ENCODE measurements at places on chromosomes 2 and 18. TPM values are rescaled to one million over a fixed set of nuclear protein-coding genes. Genes with fewer than 3 reads are reported as not detected.

- no peak for DNase-seq
Measured at GRCh38 chr2:237149425-237149824, 63.7 kb downstream of the COPS8 start.

GRCh38 chr2:135818937-135819610 lies 17.9 kb downstream of the LCT start:
- DNase-seq = no peak

DNA sequence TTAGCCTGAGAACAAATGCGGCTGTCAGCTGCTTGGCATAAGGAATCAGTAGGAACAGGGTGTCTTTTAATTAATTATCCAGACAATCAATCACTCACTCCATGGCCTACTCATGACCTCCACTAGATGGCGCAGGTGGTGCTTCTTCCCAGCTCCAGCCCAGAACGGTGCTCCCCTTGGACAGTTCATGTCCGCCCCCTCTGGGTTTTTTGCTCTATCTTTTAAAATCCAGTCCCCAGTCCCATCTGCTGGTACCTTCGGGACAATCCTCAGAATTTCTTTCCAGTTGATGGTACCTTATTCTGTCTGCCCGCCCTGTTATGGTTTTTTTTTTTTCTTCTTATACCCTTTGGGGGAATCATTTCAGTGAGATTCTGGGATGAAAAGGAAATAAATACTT lies 99.8 kb downstream of the CACNB4 start:
- DNase-seq = peak; percentile 34

- peak; percentile 23 for DNase-seq
Measured at GRCh38 chr2:71784734-71785511, 331.6 kb downstream of the DYSF start.

DNA sequence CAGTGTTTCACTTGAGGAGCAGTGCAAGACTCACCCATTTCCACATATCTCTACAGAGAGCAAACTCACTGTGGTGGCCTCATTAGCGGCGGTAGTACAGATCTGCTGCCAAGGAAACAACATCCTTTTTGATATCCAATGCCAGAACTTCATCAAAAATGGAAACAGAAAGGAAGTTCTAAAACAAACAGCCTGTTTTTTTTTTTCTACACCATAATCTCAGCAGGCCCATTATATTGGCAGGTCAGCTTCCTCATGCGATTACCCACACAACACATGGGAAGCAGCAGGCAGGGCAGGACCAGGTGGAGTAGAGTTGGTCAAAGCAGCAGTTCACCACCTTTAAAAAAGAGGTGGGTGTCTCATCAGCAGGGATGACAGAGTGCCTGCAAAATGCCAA lies 678.9 kb upstream of the CELF4 start:
- DNase-seq = no peak

- no peak for DNase-seq
Measured at GRCh38 chr18:75884728-75885127, 457.2 kb upstream of the SMIM21 start.

GRCh38 chr18:58051765-58052460 lies 7.9 kb downstream of the NEDD4L start:
- DNase-seq = no peak

GRCh38 chr2:217086038-217086522 lies 226.2 kb upstream of the TNP1 start:
- DNase-seq = no peak

GRCh38 chr2:81661081-81661480 lies 1356.5 kb upstream of the LRRTM1 start:
- no peak for DNase-seq

- DNase-seq = no peak
Measured at GRCh38 chr18:11669948-11670275, 19.2 kb upstream of the GNAL start.

DNA sequence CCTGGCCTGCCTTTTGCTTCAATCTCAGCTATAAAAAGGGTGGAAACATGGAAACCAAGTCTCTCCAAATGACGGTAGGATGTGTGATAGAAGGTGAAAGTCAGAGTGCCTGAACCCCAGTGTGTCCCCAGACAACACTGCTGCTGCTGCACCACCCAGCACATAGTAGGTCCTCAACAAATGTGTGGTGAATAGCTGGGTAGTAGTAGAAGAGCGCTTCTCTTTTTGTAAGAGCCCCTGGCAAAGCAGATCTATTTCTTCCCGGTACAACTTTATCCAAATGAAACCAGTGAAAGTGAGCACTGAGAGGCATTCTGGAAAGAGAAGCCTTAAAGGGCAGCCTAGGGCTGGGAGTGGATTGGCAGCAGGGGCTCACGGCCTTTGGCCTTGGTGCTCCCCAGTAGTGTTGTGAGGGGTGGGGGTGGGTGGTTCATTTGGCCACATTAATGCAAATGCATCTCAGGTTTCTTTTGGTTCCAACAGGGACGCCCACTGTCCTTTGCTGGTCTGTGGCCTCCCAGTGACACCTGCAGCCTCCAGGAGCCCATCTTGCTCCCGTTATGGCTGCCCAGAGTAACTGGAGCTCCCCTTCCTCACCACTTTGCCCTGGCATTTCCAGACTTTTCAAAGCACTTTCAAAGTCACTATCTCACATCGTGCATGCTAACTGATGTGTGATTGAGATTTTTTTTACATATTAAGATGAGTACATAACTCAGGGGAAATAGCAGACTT lies 304.3 kb upstream of the EPAS1 start:
- no peak for DNase-seq

GRCh38 chr2:11393711-11394236 lies 49.3 kb upstream of the ROCK2 start:
- DNase-seq = no peak

GRCh38 chr2:74841641-74842040 lies 7.7 kb downstream of the HK2 start:
- DNase-seq = no peak

DNA sequence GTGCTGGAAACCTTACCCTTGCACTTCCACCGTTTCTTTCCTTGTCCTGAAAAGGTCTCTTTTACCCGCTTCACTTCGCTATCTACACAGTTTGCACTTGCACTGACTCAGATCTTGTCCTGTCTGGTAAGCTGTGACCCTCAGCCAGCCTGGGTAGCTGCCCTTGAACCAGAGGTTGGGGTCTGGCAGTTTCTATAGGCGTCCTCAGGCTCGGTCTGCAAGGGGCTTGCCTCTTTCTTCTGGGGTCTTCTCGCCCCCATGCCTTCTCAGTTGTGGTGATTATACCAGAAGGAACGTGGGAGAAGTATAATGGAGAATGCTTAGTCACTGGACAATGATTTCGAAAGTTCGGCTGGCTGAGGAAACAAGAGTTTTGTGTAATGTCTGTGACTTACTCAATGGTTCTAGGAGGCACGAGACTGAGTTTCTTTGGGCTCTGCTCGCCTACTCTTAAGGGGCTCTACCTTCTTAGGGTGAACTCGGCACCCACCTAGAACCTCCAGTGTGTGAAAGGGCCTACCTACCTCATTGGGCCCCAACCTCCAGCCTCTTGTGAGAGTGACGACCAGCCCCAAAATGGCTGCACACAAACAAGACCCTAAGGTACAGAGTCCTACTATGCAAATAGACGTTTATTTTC lies 6.9 kb upstream of the STAT1 start:
- peak; percentile 41 for DNase-seq

DNA sequence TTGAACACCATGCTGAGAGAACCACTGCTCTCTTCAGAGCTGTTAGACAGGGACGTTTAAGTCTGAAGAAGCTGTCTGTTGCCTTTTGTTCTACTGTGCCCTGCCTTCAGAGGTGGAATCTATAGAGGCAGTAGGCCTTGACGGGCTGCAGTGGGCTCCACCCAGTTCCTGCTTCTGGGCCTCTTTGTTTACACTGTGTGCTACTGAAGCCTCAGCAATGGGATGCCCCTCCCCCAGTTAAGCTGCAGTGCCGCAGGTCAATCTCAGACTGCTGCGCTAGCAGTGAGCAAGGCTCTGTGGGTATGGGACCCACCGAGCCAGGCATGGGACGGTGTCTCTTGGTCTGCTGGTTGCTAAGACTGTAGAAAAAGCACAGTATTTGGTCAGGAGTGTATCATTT lies 162.3 kb upstream of the NXPH2 start:
- no peak for DNase-seq

DNA sequence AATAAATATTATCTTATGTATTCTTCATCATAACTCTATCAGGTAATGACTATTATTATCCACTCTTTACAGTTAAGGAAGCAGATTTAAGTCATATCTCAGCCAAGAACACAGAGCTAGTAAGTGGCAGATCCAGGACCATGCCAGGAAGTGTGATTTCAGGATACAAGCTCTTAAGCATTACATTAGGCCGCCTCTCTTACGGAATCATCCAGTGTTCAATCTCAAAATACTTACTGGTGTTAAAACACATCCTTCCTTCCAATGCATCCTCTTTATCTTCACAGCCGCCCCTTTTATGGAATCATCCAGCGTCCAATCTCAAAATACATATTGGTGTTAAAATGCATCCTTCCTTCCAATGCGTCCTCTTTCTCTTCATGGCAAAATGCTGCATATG lies 14.7 kb upstream of the RGPD4 start:
- no peak for DNase-seq

GRCh38 chr2:148184976-148185375 lies 164.1 kb downstream of the MBD5 start:
- DNase-seq = no peak

GRCh38 chr2:86603905-86604304 lies 19.8 kb downstream of the RNF103 start:
- DNase-seq = no peak

GRCh38 chr2:175207741-175208438 lies 26.4 kb upstream of the ATP5MC3 start:
- DNase-seq = no peak

DNA sequence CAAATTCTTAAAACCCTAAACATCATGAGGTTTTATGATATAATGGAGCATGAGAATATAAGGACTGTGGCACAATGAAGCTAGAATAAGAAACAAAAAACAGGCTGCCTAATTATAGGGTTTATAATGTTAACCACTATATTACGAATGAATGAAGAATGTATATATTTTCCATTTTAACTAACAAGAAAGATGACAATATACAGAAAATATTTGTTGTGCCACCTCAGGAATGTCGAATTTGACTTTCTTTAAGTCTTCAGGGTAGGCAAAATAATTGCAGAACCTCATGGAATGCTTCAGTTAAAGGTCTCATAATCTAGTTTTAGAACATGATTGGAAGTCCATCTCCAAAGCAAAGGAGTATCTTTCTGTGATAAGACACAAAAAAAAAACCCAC lies 282.9 kb upstream of the SLC8A1 start:
- DNase-seq = no peak

- DNase-seq = no peak
Measured at GRCh38 chr18:61998957-61999356, 106.2 kb upstream of the RNF152 start.

DNA sequence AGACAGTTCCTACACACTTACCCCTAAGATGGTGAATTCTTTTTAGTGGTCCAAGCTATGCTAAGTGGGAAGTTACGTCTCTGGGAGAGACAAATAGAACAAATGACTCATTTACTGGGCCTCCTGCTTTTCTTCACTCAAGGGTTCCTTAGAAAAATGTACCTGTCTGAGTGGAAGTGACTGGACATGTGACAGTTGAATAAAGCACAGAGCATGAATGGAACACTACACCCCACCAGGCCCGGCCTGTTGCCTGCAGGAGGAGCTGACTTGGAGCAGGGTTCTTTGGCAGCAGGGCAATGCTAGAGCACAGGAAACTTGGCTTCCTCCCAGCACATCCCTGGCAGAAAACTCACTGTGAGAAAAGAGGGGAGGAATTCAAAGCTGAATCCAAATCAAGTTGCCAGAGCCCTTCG lies 451.0 kb upstream of the SETBP1 start:
- DNase-seq = peak; percentile 49

GRCh38 chr2:65366595-65367125 lies 65.7 kb downstream of the SPRED2 start:
- peak; percentile 73 for DNase-seq

DNA sequence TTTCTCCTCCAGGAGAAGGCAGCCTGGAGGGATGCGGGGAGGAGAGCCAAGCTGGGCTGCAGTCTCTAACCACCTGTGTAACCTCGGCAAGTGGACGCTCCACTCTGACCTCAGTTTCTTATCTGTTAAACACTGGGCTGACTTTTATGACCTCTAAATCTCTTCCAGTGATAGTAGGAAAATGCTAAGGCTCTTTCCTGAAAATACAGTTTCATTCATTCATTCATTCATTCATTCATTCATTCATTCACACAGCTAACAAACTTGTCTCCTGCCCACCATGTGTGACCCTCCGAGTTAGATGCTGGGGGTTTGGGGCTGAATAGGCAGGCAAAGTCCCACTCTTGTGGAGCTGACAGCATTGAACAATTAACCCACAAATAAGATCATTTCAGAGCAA lies 9.3 kb downstream of the PROM2 start:
- DNase-seq = no peak

DNA sequence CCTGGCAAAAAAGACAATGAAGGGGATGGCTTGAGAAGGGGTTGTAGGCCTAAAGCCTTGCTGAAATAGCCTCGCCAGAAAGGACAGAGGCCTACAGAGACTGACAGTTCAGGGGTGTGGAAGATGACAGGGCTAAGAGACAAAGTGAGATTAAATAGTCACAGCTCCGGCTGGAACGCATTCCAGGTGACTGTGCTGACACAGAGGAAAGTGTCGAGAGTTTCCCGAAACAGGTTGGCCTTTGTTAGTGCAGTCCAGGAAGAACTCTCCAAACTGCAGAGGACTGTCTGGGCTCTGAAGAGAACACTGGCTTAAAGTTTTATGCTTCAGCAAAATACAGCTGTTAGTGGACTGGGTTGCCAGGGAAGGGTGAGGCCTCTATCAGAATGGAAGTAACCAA lies 52.8 kb downstream of the METTL4 start:
- no peak for DNase-seq

- DNase-seq = no peak
Measured at GRCh38 chr18:34643989-34644388, 66.1 kb upstream of the DTNA start.

GRCh38 chr2:126507425-126507911 lies 148.5 kb upstream of the GYPC start:
- DNase-seq = no peak

GRCh38 chr18:63255435-63255834 lies 64.1 kb downstream of the BCL2 start:
- no peak for DNase-seq

DNA sequence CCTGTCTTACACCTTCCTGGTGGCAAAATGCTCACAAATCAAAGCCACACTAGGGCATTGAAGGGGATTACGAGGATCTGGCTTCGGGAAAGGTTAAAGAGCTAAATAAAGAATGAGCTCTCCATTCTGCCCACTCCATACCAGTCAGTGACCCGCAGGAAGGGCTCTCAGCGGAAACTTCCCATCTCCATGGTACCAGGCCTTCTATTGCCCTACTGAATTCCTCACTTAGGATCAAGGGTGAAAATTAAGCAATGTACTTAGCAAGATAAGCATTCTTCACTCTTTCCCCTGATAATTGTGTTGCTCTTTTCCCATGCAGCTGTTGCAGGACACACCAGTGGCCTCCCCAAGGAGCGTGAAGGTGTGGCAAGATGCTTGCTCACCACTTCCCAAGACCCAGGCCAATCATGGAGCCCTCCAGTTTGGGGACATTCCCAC lies 75.6 kb upstream of the TTC39C start:
- no peak for DNase-seq

The TMEFF2 gene
- total RNA-seq = 0.37 TPM

The CFAP53 gene
- 0.16 TPM for total RNA-seq

The SLC20A1 gene
- total RNA-seq = 119 TPM

The IL36RN gene
- total RNA-seq = not detected

The LBH gene
- total RNA-seq = 16.1 TPM

The AFF3 gene
- total RNA-seq = 0.86 TPM

The LIMS2 gene
- total RNA-seq = 37.2 TPM

The TGFA gene
- total RNA-seq = 25.8 TPM

The MYO3B gene
- 0.32 TPM for total RNA-seq

The DNAJC5G gene
- total RNA-seq = not detected

The MYOM1 gene
- total RNA-seq = 2.8 TPM

The XDH gene
- 18.4 TPM for total RNA-seq

The IHH gene
- total RNA-seq = 103 TPM

The ORC2 gene
- 39.0 TPM for total RNA-seq

All from colonic mucosa (tissue), 4 donors.